Thoracic aorta (tissue), 2 donors: ENCODE measurements at places on chromosomes 3 and 15. TPM values are rescaled to one million over a fixed set of nuclear protein-coding genes. Genes with fewer than 3 reads are reported as not detected.

Gene MEIS2
- 46.4 TPM for total RNA-seq

DNA sequence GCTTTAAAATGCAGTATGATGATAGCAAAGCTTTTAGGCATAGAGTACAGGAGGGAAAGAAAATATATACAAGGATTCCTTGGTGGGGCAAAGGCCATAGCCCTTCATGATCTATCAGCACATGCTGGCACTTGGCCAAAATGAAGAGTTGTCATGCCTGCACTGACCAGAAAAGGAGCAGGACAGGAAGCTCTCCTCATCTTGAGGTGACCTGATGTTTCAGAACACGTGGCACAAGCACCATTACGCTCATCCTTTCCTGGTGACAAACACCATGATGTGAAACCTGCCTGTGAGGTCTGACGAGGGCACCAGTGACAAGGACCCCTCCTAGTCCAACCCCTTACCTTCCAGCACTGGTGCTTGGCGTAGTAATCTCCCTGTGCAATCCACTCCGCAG is 77.9 kb upstream of the DCLK3 start:
- no peak overlapping the region for H3K4me3 ChIP-seq
- DNase-seq, result no peak
- H3K36me3 ChIP-seq, result peaks cover 41% of the 10 kb centered on the region
- H3K27me3 ChIP-seq, result no peaks in the 10 kb centered on the region
- H3K27ac ChIP-seq, result no peak overlapping the region
- no peaks in the 10 kb centered on the region for H3K4me1 ChIP-seq

DNA sequence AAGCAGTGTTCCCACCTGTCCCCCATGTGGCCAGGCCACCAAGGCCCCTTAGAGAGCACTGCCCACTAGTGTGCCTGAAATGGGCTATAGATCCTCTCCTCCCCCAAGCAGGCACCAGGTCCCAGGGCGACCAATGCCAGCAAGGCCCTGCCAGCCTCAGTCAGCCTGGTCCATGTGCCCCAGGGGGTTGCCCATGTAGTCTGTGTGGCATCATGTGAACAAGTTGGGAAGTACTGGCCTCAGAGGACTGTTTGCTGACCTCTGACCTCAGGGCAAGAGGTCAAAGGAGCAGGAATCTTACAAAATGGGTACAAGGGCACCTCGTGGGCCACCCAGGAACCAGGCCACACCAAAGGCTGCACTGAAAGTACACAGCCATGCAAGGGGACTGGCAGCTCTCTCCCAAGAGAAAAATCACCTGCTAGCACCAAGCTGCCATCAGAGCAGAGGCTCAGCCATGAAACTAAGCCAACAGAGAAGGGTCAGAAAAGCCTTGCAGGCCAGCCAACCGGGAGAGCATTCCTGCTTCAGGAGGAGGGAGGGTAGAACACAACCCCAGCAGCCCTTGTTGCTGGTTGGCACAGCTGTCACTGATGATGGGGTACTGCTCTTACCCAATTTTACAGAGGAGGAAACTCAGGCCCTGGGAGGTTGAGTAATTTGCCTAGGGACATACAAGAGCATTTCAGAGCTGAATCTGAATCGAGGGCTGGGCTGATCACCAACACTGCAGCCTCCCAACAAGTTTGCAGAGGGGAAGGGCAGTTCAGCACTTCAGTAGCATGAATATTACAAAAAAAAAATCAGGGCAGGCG is 5.2 kb upstream of the FURIN start:
- no peak overlapping the region for H3K4me3 ChIP-seq
- no peak overlapping the region for H3K27ac ChIP-seq
- DNase-seq, result no peak
- no peaks in the 10 kb centered on the region for H3K27me3 ChIP-seq

DNA sequence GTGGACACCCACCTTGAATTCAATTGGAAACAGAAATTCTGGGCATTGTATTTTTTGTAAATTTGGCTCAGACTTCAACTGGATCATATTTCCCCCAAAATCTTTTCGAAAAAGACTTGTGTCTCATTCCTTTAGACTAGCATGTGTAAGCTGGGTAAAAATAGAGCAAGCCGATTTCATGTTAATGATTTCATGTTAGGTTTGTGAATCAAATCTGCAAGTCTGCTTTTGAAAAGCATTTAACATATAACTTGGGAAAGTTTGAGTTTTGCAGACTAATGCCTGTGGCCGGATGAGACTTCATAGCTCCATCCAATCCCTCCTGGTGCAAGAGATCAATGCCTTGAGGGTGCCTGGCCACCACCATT is 64.5 kb downstream of the FLNB start:
- H3K4me1 ChIP-seq, result peaks cover 34% of the 10 kb centered on the region
- peak overlapping the region; percentile 1 for H3K4me3 ChIP-seq
- peaks cover 5% of the 10 kb centered on the region for H3K36me3 ChIP-seq
- peak overlapping the region; percentile 87 for H3K27ac ChIP-seq
- DNase-seq, result no peak

Gene GOLGA6L10
- 3.1 TPM for total RNA-seq

DNA sequence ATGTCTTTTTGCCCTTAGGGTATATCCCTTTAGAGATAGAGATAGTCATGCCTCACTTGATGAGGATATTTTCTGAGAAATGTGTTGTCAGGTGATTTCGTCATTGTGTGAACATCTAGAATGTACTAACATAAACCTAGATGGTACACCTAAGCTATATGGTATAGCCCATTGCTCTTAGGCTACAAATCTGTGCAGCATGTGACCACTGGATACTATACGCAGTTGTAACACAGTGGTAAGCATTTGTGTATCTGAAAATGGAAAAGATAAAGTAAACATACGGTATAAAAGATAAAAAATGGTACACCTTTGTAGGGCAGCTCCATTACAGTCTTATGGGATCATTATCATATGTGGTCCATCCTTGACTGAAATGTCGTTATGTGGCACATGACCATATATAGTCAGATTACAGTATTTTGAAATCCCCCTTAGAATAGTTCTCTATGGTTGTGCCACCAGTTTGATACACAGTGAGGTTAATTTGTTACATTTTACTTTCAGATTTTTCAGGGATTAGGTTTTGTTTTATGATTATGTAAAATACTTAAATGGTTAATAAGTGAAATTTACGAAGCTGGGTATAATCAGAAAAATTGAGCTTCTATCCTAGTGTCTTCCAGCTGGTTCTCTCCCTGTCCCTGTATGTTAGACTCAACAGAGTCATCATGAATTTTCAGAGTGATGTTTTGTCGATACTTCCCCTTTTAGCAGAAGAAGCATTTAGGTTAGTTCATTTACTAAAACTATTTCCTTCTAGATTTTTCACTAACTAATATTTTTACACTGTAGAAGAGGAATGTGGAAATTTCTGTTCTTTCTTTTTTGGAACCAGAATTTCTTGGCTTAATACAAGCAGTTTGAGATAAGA is 12.8 kb downstream of the SETD5 start:
- H3K4me3 ChIP-seq, result no peak overlapping the region
- DNase-seq, result no peak
- H3K27ac ChIP-seq, result no peak overlapping the region
- no peaks in the 10 kb centered on the region for H3K27me3 ChIP-seq
- H3K36me3 ChIP-seq, result no peaks in the 10 kb centered on the region

DNA sequence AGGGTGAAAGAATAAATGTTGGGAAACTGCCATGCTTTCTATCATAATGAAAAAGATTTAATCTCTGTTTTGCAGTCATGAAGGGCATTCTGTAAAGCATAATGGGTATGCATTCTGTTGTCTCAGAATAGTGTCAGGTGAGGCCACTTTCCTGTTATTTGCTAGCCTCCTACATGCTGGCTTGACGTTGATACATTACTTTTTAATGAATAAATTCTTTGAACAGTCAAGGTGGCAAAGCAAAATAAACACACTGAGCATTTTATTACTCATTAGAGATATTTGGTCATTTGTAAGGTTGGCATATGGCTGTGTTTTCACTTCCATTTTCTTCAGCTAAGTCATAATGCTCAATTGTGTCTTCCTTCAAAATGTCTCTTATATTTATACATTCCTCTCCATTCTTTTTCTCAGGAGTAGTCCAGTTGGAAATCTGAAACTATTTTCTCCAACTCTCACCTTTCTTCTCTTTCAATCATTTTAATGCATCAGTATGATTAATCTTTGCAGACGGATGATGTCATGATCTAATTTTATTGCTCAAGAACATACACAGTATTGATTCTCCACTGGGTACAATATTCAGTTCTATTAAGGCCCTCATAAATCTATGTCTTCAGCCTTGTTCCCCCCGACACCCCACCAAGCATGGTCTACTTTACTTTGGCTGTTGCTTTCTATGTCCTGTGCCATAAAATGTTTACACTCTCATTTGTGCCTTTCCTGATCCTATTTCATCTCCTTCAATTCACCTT is 290.7 kb downstream of the GBE1 start:
- no peaks in the 10 kb centered on the region for H3K4me1 ChIP-seq
- no peak for DNase-seq
- H3K27ac ChIP-seq, result no peak overlapping the region
- no peaks in the 10 kb centered on the region for H3K36me3 ChIP-seq
- no peaks in the 10 kb centered on the region for H3K27me3 ChIP-seq

DNA sequence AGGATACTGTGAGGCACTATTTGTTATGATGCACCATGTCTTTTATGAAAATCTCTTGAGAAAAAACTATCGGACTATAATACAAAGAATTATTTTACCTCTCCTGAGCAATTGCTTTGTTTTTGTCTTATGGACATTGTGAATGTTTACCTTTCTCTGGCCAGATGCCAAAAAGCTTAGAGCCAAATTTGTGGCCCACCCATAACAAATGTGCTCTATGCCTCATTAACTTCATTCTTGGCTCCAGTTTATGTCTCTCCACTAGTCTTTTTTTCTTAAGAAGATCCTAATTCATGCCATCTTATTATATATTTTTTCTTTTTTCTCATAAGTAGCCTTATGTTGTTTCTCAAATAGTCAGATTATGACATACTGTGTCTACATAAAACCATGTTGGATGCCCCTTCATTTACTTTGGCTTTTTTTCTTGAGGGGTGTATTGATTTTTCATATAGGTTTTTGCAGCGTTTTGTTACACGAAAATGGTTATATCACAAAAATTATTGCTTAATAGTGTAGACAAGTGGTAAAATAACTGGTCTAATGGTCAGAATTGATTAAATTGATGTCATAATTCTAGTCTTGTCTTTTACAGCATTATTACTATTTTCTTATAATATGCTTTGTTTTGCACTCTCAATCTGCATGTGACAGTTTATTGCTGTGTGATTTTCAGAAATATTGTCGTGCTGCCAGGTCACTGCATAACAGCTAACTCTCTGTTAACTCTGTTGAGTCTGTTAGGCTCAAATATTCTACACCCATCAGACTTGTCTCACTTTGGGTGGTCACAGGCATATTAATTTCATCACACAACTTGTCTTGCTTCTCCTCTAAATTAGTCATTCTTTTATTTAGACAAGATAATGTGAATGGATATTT is 18.2 kb downstream of the SENP8 start:
- no peaks in the 10 kb centered on the region for H3K36me3 ChIP-seq
- DNase-seq, result no peak
- H3K27me3 ChIP-seq, result no peaks in the 10 kb centered on the region

Gene TP63
- total RNA-seq, result 0.14 TPM

DNA sequence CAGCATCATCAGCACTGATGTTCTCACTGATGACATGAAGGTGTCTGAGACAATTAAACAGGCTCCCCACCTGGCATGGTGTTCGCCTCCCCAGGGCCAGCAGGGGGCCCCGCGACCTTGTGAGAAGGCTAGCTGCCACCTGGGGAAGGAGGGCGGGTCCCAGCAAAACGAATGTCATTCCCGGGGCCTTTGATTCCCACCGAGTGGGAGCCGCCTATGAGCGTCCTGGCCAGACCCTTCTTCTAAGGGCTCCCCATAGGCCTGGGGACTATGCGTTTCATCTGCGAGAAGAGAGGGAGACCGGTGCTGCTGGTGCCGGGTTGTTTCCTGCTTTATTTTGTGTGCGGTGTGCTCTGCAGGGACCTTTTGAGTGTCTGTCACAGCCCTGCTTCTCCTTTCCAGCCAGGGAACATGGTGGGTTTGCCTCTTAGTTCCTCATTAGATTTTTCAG is 20.5 kb upstream of the MINDY4B start:
- no peak for DNase-seq
- H3K36me3 ChIP-seq, result no peaks in the 10 kb centered on the region
- H3K27ac ChIP-seq, result no peak overlapping the region
- no peak overlapping the region for H3K4me3 ChIP-seq
- H3K27me3 ChIP-seq, result no peaks in the 10 kb centered on the region

- H3K27me3 ChIP-seq, result no peaks in the 10 kb centered on the region
- H3K36me3 ChIP-seq, result no peaks in the 10 kb centered on the region
- no peak overlapping the region for H3K27ac ChIP-seq
- no peaks in the 10 kb centered on the region for H3K4me1 ChIP-seq
- no peak overlapping the region for H3K4me3 ChIP-seq
- DNase-seq, result no peak
Observed at GRCh38 chr3:14691719-14692118, 16.8 kb downstream of the C3orf20 start.

- no peaks in the 10 kb centered on the region for H3K4me1 ChIP-seq
- no peak overlapping the region for H3K4me3 ChIP-seq
- no peak for DNase-seq
Observed at GRCh38 chr3:73846951-73847350, 222.2 kb upstream of the PDZRN3 start.

- no peak for DNase-seq
- H3K4me1 ChIP-seq, result peaks cover 23% of the 10 kb centered on the region
- no peaks in the 10 kb centered on the region for H3K36me3 ChIP-seq
- H3K4me3 ChIP-seq, result peak overlapping the region; percentile 87
Observed at GRCh38 chr3:122415104-122415744, 638 bp downstream of the WDR5B start.

Gene VEPH1
- 0.21 TPM for total RNA-seq

Gene XPC
- total RNA-seq, result 49.2 TPM

- H3K4me3 ChIP-seq, result peak overlapping the region; percentile 39
- peaks cover 40% of the 10 kb centered on the region for H3K4me1 ChIP-seq
- peak overlapping the region; percentile 1 for H3K27ac ChIP-seq
- H3K36me3 ChIP-seq, result no peaks in the 10 kb centered on the region
- H3K27me3 ChIP-seq, result no peaks in the 10 kb centered on the region
Observed at GRCh38 chr3:101940521-101941317, 91.4 kb downstream of the NFKBIZ start.

- H3K27ac ChIP-seq, result no peak overlapping the region
- H3K27me3 ChIP-seq, result no peaks in the 10 kb centered on the region
- peaks cover 7% of the 10 kb centered on the region for H3K36me3 ChIP-seq
Observed at GRCh38 chr3:14487821-14488220, 52.3 kb downstream of the GRIP2 start.

- H3K36me3 ChIP-seq, result peaks cover 19% of the 10 kb centered on the region
- H3K27me3 ChIP-seq, result no peaks in the 10 kb centered on the region
- H3K4me1 ChIP-seq, result peaks cover 41% of the 10 kb centered on the region
- no peak for DNase-seq
- H3K27ac ChIP-seq, result peak overlapping the region; percentile 95
- H3K4me3 ChIP-seq, result no peak overlapping the region
Observed at GRCh38 chr15:67190813-67191212, 63.6 kb downstream of the AAGAB start.

Gene OSTN
- total RNA-seq, result not detected

GRCh38 chr15:77819048-77819850 is 186.5 kb upstream of the LINGO1 start:
- H3K36me3 ChIP-seq, result no peaks in the 10 kb centered on the region
- peaks cover 3% of the 10 kb centered on the region for H3K27me3 ChIP-seq
- H3K4me1 ChIP-seq, result no peaks in the 10 kb centered on the region
- no peak for DNase-seq

Gene MESP2
- 1.8 TPM for total RNA-seq
